ENCODE measurements at places on chromosomes 6 and 20. TPM values are rescaled to one million over a fixed set of nuclear protein-coding genes. Genes with fewer than 3 reads are reported as not detected.

The NOL4L gene
- total RNA-seq: 19.1 TPM

DNA sequence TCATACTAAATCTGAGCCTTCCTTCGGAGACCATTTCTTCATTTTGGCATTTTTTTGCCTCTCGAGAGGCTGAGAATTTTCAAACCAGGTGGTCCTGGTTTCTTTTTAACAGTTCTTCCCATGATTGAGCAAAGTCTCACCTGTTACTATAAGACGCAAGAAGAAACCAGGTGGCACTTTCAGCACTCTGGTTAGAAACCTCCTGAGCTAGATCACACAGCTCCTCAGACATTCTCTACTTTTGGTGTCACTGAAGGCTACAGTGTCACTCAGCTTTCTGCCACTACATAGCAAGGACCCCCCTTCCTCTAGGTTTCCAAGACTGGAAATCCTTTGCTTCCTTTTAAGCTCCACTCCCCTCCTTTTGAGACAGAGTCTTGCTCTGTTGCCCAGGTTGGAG, 7.3 kb downstream of the IFNGR1 start:
- H3K27me3 ChIP-seq: no peaks in the 10 kb centered on the region
- no peak overlapping the region for H3K4me3 ChIP-seq
- H3K4me1 ChIP-seq: peaks cover 26% of the 10 kb centered on the region
- DNase-seq: no peak

The SLC17A9 gene
- total RNA-seq: 4.7 TPM

The CD109 gene
- total RNA-seq: 13.6 TPM

GRCh38 chr6:142903812-142904211, 41.2 kb downstream of the HIVEP2 start:
- H3K36me3 ChIP-seq: peaks cover 10% of the 10 kb centered on the region
- peaks cover 61% of the 10 kb centered on the region for H3K4me1 ChIP-seq
- no peaks in the 10 kb centered on the region for H3K27me3 ChIP-seq
- peak overlapping the region; percentile 26 for H3K4me3 ChIP-seq
- DNase-seq: no peak
- H3K27ac ChIP-seq: peak overlapping the region; percentile 93

DNA sequence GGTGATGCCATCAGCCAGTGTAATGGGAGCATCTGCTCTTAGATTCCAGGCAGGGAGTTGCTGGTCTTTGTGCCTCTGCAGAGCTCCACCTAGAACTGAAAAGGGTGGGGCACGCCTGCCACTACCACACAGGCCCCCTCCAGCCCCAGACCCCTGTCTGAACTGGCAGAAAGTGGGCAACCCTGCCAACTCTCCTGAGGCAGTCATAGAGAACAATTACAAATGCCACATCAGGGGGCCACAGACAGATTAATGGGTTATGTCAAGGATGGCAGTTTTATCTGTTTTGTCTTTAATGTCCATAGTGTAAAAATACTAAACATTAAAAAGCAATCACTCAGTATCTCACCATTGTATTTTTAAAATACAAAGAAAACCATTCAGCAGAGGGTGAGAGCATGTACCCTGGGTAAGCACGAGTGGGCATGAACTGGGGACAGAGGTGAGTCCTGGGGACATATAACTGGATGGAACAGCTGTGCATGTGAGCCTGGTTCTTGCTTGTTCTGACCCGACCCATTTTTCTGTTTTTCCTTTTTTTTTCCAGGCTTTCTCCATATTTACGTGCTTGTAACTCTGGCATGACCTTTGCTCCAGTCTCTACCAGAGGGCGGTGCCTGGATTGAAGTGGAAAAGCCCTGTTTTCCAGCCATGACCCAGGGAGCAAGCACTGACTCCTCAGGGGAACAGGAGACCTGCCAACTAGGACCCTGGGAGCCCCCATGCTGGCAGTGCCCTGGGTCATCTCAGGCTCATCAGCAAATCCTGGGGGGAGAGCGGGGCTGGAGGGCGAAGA, 8.2 kb downstream of the TRAF3IP2 start:
- H3K27ac ChIP-seq: no peak overlapping the region
- no peak overlapping the region for H3K4me3 ChIP-seq
- H3K36me3 ChIP-seq: peaks cover 24% of the 10 kb centered on the region
- H3K4me1 ChIP-seq: peaks cover 17% of the 10 kb centered on the region
- no peaks in the 10 kb centered on the region for H3K27me3 ChIP-seq

The KCNK16 gene
- not detected for total RNA-seq

- peaks cover 11% of the 10 kb centered on the region for H3K27me3 ChIP-seq
- H3K4me3 ChIP-seq: no peak overlapping the region
- H3K27ac ChIP-seq: no peak overlapping the region
- no peaks in the 10 kb centered on the region for H3K36me3 ChIP-seq
- no peak for DNase-seq
- peaks cover 7% of the 10 kb centered on the region for H3K4me1 ChIP-seq
Measured at GRCh38 chr6:34036357-34037069, 109.4 kb downstream of the GRM4 start.

GRCh38 chr6:138231381-138231886, 13.1 kb upstream of the PBOV1 start:
- H3K27ac ChIP-seq: no peak overlapping the region
- peaks cover 22% of the 10 kb centered on the region for H3K27me3 ChIP-seq
- H3K4me3 ChIP-seq: no peak overlapping the region

- DNase-seq: no peak
- H3K4me3 ChIP-seq: no peak overlapping the region
- peaks cover under 1% of the 10 kb centered on the region for H3K4me1 ChIP-seq
- H3K27ac ChIP-seq: no peak overlapping the region
- no peaks in the 10 kb centered on the region for H3K36me3 ChIP-seq
Measured at GRCh38 chr20:53672484-53673129, 79.0 kb upstream of the ZNF217 start.

The PDRG1 gene
- total RNA-seq: 10.8 TPM

The CST5 gene
- not detected for total RNA-seq

- no peak for DNase-seq
- H3K27ac ChIP-seq: no peak overlapping the region
- H3K4me3 ChIP-seq: peak overlapping the region; percentile 35
Measured at GRCh38 chr6:163412341-163412740, 2.2 kb upstream of the QKI start.

GRCh38 chr6:3289664-3290055, 30.9 kb downstream of the PSMG4 start:
- H3K27ac ChIP-seq: no peak overlapping the region
- no peaks in the 10 kb centered on the region for H3K36me3 ChIP-seq
- no peak for DNase-seq
- H3K4me1 ChIP-seq: no peaks in the 10 kb centered on the region

The FNDC11 gene
- 0.20 TPM for total RNA-seq

- no peak overlapping the region for H3K4me3 ChIP-seq
- H3K27ac ChIP-seq: no peak overlapping the region
- H3K4me1 ChIP-seq: peaks cover 4% of the 10 kb centered on the region
Measured at GRCh38 chr20:34443546-34443945, 72.7 kb upstream of the DYNLRB1 start.
